ENCODE measurements at places on chromosomes 13 and 19.
A peak's percentile ranks its signal among the peaks of the same experiment; 100 is the strongest.

GRCh38 chr13:114174529-114174961 is 4.5 kb upstream of the CFAP97D2 start:
- no peak for DNase-seq

DNA sequence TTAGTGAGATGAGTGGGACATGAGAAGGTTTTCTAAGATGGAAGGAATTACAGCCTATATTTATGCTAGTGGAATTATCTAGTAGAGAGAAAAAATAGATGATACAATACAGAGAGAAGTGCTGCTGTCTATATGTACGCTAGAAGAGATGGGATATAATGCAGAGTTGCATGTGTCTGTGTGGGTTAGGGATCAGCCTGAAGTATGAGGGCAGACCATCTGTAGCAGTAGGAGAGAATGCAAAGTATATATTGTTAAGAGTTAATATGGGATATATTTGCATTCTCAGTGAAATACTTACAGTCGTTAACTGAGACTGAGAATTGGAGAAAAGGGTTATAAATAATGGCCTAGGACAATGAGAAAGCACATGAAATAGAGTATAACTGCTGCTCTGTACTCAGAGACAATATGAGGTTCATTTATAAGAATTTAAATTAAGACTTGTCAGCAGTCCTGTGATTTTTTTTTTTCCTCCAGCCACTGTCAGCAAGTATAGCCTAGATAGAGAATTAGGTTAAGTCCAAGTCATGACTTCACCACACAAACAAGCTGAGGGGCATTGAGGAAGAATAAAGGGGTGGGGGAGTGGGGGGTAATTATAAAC is 77.8 kb downstream of the SLITRK1 start:
- DNase-seq: no peak

DNA sequence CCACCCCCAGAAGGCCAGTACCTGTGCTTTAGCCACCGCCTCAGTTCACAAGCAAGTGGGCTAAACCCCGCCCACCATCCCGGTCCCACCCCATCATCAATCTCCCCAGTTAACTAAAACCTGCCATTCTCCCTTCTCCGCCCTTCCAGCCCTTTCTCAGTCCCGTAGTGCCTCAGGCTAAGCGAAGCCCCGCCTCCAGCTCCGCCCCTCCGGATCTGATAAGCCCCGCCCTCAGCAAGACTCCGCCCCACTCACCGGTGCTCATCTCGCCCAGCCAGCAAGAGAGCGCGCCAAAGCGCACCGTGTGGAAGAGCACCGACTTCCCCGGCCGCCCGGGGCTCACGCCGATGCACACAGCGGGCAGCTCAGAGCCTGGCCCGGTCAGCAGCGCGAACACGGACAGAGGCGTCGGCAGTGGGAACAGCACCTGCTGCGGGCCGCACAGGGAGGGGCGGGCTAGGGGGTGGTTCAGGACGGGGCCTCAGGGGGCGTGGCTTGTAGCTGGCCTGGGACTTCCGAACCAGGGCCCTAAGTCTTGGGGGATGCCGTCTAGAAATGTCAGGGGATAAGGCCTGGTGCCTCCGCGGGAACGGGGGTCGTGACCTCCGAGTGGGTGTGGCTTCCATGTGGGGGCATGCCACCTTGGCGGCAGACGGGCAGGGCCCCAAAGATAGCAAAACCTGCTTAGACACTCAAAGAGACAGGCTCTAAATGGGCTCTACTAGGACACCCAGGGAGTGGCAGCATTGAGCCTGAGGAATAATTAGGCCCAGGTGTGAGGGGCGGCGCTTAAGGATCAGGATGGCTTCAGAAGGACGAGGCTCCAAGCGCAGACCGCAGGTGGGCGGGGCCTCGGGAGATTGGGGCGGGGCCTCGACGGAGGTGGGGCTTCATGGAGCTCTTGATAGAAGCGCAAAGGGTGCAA is 21.4 kb downstream of the MAP4K1 start:
- DNase-seq: no peak

DNA sequence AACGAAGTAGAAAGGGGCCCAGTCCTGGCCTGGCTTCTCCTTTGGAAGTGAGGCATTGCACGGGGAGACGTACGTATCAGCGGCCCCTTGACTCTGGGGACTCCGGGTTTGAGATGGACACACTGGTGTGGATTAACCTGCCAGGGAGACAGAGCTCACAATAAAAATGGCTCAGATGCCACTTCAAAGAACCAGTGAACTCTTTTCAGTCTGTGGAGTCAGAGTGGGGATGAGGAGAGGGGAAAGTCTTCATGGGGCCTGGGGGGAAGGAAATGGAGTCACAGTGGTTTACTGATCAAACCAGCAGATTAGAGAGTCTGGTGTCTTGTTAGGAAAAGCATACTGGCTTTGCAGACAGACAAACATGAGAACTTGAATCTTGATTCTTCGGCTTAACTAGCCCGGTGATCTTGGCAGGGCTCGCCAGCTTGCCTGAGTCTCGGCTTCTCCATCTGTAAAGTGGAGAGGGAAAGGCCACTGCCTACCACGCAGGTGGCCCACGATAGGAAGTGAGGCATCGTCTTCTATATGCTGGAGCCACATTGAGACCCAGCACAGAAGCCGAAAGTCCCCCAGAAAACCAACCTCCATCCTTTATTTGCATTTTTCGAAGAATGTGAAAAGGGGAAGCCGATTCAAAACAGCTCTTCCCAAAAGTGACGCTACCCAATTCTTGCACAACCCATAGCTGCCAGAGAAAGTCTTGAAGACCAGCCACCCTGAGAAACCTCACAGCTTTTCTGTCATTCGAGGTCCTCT is at the start of gene FFAR1:
TSS of gene FFAR1 (plus strand) at position 732 of the 759 bp plus-strand sequence. CDS start 3,650 bp downstream, outside the sequence.
- peak; percentile 85 for DNase-seq

- DNase-seq: no peak
Measured at GRCh38 chr19:38043649-38044144, 136.7 kb downstream of the SIPA1L3 start.

DNA sequence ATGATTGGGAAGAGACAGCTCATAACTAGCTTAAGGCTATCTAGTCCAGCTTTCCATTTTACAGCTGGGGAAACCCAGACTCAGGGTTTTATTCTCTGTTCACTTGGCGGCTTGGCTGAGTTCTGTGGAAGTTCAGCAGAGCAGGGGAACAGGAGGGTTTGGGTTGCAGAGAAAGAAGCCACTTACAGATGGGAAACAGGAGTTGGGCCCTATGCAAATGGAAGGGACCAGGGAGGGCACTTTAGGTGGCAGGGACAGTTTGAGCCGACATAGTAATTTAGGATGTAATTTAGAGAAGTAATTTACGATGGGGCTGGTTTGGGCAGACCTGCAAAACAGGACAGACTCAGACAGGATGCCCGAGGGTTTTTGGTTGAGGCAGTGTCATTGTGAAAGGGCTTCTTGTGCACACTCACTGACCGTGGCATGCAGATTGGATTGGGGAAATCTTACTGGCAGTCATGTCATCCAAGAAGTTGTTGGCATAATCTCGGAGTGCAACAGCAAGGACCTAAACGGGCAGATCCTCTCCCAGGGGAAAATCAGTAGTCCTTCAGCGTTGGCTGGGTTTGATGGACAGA is 47.3 kb upstream of the GPR183 start:
- no peak for DNase-seq

DNA sequence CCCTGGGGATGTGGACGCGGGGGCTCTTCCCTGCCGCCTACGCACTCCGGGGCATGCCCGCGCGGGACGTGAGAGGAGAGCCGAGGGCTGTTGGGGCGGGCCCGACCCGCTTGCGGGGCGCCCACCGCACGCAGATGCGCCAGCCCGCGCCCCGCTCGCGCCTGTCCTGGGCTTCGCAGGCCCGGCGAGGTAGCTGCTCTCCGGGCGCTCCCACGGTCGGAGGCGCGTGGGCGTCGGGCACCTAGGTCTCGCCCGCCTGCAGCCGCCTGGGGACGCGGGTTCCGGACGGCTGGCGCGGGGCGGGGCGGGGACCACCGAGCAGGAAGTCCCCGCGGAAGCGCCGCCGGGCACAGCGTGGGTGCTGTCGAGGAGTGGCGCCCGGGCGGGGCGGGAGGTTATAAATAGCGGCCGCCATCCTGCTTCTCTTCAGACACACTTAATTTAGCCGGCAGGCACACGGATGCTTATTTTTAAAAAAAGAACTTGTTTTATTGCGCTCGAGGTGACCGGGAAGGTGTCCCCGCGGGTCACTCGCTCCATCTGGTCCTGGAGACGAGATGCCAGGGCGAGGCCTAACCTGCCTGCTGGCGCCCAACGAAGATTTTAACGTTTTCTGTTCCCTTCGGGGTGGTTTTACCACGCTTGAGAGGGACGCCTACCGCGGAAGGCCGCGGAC is 561 bp upstream of the GJA3 start:
- DNase-seq: peak; percentile 33

- DNase-seq: peak; percentile 7
Measured at GRCh38 chr13:94620286-94620896, 18.7 kb downstream of the GPR180 start.
